NCI-H2029 treated with DMSO at 0.1 percent for 48 hours (cell line): ENCODE measurements at places on chromosomes 6 and 20.

DNA sequence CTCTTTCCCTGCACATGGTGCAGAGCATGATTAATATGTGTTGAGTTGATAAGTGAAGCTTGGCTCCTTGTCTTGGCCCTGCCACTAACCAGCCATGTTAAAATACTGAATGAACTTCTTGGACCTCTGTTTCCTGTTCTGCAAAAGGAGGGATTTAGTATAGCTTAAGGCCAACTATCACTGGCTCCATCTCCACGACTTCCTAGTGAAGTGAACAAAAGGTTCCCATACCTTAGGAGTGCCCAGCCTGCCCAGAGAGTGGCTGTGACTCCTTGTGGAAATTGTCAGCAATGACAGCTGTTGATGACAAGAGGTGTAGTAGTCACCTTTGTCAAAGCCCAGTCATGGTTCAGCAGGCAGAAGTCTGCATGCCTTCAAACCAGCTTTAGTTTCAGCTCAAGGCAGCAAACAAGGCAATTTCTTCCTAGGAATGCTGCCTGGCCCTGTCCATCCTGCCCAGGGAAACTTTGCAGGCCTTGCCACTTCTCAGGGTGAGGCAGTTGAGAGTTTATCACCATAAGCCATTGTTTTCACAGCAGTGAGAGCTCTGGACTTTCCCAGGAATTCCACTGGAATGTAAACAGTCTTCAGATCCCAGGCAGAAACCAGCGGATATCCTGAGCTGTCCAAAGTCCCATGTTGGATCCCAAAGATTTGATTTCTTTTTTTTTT is 169.7 kb upstream of the TNFAIP3 start:
- no peak for DNase-seq

- no peak for DNase-seq
These were observed 130.0 kb upstream of the SGK1 start for GRCh38 chr6:134447883-134448387.

DNA sequence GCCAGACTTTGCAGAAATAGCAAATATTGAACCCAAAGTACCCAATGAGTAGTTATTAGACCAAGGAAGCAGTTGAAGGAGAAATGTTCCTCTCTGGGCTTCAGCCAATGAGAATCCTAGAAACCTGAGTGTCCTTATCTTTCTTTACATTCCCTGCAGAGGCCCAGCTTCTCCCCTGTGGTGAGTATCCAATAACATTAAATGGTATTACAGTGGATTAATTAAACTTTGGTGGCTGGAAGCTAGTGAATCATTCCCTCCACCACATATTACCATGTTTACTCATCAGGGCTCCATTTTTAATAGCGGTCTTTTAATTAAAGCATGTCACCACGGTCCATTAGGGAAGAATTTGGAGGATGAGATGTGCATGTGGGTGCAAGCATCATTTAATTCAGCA is 74.0 kb downstream of the UNC5CL start:
- no peak for DNase-seq

- DNase-seq: no peak
These were observed 3.3 kb downstream of the TM9SF4 start for GRCh38 chr20:32112841-32113240.

DNA sequence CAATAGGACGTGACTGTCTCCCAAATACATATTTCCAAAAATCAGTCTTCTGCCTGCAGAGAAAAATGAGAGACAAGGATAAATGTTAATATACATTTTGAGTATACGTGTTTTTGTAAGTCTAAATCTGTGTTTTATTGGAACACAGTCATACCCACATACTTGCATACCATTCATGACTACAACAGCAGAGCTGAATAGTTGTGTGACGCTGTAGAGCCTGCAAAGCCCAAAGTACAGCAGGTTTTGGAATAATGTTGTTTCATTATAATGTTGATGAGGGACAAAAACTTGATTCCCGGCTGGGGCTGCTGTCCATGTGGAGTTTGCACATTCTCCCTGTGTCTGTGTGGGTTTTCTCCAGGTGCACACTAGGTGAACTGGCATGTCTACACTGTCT is 23.8 kb upstream of the FBXO9 start:
- no peak for DNase-seq

DNA sequence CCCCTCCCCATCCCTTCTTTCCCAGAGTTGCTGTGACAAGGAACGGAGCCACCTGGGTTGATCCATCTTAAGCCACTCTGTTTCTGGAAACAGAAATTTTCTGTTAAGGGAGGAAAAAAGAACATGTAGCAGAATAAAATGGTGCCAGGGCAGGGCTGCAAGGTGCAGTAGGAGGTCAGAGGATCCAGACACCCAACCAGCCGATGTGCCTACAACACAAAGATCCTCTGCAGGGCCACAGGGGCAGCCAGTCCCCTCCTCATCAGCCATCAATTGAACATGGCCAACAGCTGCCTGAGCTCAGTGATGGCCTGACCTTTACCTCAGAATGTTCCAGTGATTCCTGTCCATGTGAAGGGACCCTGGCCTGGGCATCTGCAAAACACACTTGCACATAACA is 11.9 kb downstream of the MDFI start:
- DNase-seq: no peak

DNA sequence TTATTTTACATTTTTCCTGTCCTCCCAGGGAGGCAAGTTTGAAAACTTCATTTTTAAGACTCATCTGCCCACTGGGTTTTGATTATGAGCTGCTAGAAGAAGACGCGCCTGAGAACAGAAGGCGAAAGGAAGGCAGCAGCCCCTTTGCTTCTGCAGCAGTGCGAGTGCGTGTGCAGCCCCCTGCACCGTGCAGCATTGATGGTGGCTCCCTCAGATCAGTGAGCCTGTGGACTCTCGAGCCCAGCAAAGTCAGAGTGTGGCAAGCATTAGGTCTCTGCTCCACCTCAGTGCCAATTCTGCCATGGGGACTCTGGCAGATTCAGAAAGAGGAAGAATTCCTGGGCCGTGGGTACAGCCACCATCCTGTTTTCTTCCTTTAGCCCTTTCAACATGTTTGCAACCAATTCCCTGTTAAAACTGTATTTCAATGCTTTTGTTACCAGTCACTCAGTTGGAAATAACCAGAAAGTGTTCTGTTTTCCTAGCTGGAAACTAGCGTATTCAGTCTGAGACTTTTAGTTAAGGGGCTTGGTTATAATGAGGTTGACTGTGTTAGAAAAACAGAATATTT is 134.8 kb upstream of the OGFRL1 start:
- DNase-seq: no peak

GRCh38 chr6:43283514-43283901 is 14.6 kb upstream of the SLC22A7 start:
- no peak for DNase-seq

DNA sequence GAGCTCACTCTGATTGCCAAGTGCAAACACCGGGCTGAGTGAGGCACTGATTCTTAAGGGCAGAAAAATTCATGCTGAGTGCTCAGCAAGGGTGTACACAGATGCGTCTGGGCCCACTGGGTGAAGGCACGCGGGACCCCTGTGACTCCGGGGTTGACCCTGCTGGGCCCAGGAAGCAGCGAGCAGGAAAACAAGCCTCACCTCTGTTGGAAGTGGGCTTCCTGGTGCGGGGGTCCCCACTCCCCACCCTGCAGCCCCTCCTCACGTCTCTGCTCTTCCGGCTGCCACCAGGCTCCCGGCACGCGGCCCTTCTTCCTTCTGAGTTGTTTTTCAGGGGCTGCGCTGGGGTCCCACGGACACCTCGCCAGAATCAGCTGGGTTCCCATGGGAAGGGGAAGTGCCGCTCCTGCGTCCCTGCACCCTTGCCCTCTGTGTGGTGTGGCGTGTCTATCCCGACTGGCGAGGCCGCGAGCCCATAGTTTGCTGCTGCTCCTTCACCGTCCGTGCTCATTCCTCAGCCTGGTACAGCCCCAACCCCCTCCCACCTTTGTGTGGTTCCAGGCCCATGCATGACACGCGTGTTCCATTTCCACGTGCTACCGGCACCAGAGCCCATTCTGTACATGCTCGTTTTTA is 80.6 kb upstream of the BHLHE23 start:
- no peak for DNase-seq

- DNase-seq: no peak
These were observed 1.2 kb upstream of the PHACTR3 start for GRCh38 chr20:59603176-59603575.

DNA sequence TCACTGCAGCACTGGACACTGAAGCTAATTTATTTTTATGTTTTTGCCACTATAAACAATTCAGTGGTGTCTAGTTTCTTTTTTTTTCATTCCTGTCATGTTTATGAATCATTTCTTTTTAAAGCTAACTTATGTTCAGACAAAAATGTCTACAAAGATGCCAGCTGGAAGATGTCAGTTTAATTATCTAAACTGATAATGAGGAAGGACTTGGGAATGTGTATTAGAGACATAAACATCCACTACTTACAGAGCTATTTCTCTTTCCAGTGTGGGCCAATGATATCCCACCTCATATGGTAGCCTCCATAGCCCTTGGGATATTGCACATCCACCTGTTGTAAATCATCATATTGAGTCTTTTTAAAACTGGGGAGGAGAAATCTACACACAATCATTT is 132.1 kb upstream of the FAM184A start:
- no peak for DNase-seq

- DNase-seq: no peak
These were observed 102.6 kb downstream of the TULP4 start for GRCh38 chr6:158414851-158415262.

DNA sequence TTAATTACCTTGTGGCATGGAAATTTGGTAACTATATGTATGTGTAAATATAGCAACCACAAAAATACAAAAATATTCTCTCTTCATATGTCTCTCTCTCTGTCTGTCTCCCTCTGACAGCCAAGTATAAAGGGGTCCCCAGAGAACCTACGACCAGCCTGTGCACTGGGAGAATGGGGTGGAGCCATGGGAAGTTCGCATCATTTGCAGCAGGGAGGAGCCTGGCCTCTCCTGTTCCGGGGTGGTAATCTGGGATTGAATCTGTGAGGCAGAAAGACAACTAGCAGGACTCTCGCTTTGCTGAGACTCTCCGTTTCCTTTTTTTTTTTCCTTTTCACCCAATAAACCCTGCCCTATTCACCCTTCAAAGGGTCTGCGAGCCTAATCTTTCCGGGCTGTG is 1109.1 kb downstream of the HACE1 start:
- DNase-seq: no peak

DNA sequence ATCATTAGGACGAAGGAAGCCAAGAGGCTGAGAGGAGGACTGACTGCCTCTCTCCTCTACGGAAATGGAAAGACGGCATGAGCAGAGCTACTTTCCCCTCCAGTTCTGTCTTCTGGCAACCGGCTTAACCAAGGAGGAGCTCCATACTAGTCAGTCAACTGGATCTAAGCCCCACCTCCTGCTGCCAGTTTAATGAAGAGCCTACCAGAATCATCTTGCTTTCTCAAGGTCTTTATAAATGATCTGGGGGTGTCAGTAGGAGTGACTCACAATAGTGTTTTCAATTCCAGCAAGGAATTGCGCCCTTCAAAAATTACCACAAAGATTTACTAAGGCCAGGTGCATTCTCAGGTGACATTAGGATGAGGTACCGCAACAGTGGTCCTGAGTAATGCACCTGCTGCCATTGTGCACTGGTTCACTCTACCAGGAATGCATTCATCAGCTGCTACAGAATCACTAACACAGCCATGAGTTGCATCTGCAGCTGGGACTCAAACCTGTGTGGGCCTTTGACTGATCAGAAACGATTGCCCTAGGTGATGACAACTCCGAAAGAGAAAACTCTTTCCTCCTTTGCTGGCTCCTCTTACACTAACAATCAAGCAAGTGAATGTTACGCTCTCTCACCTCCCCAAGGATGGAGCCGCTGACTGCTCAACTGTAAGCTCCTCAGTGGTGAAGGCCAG is 2.8 kb downstream of the UQCC2 start:
- no peak for DNase-seq

DNA sequence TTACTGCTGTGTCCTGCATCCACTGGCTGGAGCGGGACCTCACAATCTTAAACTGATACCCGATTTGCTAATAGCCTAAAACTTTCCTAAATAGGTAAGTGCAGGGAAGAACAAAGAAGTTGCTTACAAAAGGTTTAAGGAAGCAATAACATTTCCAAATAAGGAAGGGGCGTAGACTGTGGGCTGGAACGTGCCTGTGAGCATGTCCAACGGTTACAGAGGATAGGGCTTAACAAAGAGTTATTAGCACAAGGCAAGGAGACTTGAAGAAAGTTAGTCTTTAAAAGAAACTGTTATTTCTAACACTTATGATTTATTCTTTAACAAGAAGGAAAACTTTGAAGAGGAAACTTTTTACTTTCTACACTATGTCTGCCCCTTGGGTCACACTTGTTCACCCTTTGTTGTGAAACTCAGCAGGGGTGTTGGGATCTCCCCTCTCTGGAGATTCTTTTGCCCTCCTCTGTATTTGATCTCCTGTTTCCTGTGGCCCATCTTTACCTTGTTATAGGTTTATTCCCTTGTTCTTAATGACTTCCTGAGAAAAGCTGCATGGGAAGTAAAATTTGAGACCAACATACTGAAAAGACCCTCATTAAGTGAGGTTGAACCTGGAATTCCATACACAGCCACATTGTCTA is 28.7 kb downstream of the KAT14 start:
- DNase-seq: no peak

DNA sequence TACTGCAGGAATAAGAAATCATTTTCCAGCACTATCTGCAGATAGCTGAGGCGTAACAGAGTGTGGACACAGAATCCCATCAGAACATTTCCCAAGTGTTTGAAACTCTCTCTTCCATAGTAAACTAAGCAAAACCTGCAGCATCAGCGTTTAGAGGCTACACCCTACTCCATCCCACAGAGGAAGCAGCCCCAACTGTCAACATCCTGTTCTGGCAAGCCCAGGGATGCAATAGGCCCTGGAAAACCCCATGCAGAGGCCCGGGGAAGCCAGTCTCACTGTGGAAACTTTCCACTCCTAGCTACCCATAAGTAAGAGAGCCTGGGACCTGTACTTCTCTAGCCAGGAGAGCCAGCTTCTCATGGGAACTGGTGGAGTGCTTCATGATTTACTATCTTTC is 129.4 kb downstream of the LY86 start:
- DNase-seq: no peak

GRCh38 chr6:156781861-156782631 is 4.9 kb downstream of the ARID1B start:
- no peak for DNase-seq

DNA sequence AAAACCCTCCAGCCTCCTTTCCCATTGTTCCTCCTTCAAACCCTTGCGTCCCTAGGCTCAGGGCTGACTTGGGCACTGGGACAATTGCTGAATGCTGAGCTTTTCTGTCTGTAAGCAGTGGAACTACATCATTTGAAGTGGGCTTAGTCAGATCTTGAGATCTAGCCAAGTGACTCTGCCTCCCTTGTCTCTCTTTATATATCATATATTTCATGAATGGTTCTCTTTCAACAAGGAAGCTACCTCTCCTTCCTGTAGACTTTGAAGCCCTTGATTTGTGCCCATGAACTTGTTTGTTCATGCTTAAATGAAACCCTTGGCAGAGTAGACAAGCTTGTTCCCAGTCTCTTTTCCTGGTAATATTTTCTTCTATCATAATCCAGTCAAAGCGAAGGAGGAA is 60.0 kb upstream of the KIF13A start:
- DNase-seq: no peak

DNA sequence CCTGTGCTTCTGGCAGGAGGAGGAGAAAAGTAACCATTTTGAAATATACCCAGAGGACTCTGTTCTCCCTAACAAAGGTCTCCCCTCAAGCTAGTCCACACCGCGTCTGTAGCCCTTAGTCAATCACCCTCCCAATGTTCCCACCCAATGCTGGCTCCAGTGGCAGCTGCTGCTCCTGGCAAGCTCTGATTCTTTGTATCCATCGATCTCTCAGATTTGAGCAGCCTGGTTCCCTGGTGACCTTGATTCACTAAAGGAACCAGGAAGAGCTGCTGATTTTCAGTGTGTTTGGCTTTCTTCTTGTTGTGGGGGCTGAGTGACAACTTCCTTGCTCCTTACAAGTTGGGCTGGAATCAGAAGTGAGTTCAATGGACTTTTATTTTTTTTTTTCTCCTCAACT is 68.5 kb downstream of the FOXC1 start:
- DNase-seq: peak; percentile 49

GRCh38 chr6:437037-437392 is 45.5 kb downstream of the IRF4 start:
- DNase-seq: no peak
